Spinal cord (tissue), 10 donors: ENCODE measurements at places on chromosomes 5 and 9.

GRCh38 chr9:16058131-16058549 is 505.3 kb downstream of the CCDC171 start:
- no peak for DNase-seq

GRCh38 chr5:58261605-58262004 is 198.3 kb downstream of the PLK2 start:
- peak; percentile 46 for DNase-seq

- no peak for DNase-seq
Observed at GRCh38 chr5:83219495-83219894, 142.1 kb downstream of the XRCC4 start.

- DNase-seq: no peak
Observed at GRCh38 chr9:105311306-105311705, 66.9 kb downstream of the SLC44A1 start.

GRCh38 chr9:133981958-133982681 is 10.0 kb downstream of the VAV2 start:
- no peak for DNase-seq

DNA sequence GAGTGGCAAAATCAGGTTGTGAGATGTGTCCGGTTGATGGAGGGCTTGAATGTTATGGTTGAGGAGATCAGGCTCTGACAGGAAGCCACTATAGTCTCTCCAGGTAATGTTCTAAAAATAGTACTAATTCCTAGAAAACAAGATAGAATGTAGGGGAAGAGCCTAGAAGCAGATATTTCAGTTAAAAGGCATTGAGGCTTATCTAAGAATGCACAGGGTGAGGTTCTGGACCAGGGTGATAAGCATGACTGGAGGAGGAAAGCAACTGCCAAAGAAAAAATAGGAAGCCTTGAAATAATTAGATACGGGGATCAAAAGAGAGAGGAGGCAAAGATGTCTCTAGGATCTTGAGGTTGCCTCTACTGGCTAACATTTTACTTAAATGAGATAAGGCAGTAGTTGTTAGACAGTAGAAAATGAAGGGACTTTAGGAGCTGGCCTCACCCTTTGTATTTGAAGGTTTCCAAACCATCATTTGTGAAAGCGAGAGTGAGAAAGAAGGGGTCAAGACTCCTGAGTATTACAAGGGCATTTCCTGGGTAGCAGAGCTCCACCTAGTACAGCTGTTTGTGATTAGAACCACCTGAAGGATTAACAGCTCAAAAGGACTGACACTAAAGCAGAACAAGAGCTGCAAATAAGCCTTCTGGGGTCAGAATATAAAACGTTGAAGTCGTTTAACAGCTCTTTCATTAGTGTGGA is 15.4 kb upstream of the ARL15 start:
- no peak for DNase-seq

- DNase-seq: no peak
Observed at GRCh38 chr5:78001197-78001596, 225.1 kb upstream of the TBCA start.

DNA sequence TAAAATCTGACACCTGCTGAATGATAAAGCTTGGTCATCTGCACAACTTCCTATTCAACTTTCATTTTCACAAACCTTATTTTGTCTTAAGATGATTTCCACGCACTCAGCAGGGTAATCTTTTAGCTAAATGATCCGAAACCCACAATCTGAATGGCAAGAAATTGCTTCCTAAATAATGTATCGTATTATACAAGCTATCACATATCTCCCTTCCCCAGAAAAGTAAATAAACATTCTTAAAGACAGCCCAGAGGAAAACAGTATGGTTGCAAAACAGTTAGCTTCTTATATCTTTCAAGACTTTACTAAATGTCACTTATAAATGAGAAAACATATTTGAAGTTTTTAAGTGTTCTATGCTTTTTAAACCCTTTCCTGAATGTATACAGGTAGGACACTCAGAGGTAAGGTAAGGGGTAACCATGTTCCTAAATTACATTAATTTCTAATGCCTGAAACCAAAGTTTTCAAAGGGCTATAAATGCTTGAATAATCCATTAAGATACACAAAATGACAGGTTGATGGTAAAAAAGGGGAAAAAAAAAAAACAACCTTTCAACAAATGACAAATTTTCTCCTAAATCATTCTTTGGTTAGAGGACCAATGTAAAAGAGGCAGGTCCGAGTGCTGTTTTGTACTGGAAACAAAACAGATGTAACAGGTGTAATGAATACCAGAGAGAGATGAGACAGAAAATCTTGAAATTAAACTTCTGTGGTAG is 36.3 kb downstream of the ELAVL2 start:
- DNase-seq: no peak

DNA sequence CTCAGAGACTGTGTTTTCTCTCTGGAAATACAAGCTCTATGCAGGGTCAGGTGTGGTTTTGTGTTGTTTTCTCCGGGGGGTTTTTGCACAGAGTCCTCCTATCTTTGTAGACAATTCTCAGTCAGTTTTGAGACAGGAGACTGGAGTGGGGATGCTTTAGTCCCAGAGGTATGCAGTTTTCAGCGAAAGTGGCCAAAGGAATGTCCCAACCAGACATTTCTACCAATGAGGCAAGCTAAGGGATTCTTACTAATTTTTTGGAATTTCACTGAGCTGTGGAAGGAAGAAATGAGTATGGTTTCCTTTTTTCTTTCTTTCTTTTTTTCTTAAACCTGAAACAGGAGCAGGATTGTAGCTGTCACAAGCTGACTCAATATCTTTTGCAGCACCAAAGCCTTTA is 35.3 kb upstream of the PLPP1 start:
- DNase-seq: no peak

GRCh38 chr9:123164285-123164684 is 104.1 kb downstream of the STRBP start:
- DNase-seq: no peak

DNA sequence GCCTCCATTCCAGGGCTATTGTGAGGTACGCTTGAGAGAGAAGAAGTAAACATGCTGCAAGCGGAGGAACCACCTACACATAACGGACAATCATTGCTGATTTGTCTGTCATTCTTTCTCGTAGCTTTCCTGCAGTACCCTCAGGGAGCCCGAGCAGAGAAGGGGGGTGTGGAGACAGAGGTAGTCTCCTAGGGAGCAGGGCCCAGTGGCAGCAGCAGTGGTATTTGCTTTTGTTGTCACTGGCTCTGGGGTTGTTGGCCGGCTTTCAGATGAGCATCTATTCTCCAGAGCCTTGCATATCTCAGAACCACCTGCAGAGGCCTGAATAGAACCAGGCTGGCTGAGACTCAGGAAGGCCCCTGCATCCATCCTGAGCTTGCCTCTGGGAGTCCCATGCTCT is 19.9 kb downstream of the ENHO start:
- DNase-seq: peak; percentile 81

DNA sequence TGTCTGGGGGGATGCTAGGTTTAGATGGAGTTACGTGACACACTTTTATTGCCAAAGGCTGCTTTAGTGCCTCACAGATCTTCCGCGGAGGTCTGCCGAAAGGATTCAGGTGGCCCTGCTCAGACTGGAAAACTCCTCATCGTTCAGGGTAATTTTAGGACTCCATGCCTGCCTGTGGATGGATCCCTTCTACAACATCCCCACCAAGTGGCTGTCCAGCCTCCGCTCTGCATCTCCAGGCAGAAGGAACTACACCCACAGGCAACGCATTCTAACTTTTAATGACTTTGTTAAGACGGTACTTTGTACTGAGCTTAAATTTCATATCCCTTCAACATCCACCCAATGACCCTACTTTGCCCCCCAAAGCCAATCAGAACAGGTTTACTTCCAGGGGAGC is 29.4 kb downstream of the ATPSCKMT start:
- peak; percentile 68 for DNase-seq

GRCh38 chr9:21114311-21114710 is 27.3 kb downstream of the IFNW1 start:
- DNase-seq: no peak

GRCh38 chr5:179273073-179273435 is 72.2 kb downstream of the ADAMTS2 start:
- DNase-seq: no peak
